ENCODE measurements at places on chromosomes 7 and 10.

- no peak for DNase-seq
These were observed 2.4 kb upstream of the SYCE1 start for GRCh38 chr10:133567609-133568286.

- DNase-seq: no peak
These were observed 2.4 kb upstream of the DENND10 start for GRCh38 chr10:119101366-119102098.

- DNase-seq: no peak
These were observed 9.4 kb upstream of the ANKRD22 start for GRCh38 chr10:88861036-88861435.

GRCh38 chr7:84792231-84792893 is 394.5 kb downstream of the SEMA3D start:
- DNase-seq: no peak

- DNase-seq: no peak
These were observed 205.9 kb downstream of the SKAP2 start for GRCh38 chr7:26658389-26659084.

DNA sequence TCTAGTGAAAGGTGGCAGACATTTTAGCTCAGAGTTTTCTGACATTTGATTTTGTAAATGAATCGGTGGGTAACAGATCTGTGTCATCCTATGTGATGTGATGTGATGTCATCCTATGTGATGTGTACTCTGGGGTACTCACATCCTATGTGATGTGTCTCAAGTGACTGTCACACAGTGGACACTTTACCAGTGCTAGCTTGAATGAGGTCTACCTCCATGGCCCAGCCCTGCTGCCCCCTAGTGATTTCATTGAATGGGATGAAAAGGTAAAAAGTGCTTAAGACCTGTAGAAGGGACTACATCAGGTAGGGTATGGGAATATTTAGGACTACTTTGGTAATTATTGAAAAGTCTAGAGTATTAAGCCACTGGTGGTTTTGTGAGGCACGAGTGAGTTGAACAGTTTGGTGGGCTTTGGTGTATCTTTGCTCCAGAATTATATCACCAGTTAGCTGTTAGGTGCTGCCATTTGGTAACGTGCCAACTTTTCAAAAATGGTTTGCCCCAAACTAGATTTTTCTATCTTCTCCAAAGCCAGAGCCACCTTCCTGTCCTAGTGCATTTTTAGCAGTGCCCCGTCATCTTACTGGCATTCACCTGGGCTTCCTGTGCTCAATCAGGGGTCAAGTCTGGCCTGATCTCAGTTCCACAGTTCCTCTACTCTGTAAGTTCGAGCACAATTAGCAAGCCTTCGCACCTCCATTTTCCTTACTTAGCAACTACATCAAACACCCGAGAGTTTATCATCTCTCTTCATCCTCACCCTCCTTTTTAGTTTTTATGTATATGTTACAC is 9.7 kb downstream of the EIF4H start:
- no peak for DNase-seq

GRCh38 chr10:97325754-97326153 is 6.7 kb downstream of the FRAT1 start:
- DNase-seq: no peak

GRCh38 chr7:92656121-92656520 is 65.9 kb upstream of the FAM133B start:
- no peak for DNase-seq

- peak; percentile 3 for DNase-seq
These were observed 34.3 kb upstream of the PHF14 start for GRCh38 chr7:10939237-10939910.

DNA sequence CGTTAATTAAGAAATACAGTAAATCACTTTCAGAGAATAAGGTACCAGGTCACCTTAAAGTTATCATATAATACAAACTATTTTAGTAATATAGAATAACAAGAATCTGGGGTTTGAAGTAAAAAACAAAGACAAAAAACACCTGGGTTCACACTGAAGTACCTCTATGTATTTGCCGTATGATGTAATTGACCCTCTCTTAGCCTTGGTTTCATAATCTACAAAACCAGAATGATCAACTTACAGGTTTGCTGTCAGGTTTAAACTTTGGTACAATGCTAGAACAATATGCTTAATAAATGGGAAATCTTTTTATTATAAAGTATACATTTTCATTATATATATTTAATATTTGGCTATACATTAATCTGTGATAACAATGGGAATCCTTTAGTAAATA is 58.3 kb downstream of the CDCA7L start:
- DNase-seq: no peak

DNA sequence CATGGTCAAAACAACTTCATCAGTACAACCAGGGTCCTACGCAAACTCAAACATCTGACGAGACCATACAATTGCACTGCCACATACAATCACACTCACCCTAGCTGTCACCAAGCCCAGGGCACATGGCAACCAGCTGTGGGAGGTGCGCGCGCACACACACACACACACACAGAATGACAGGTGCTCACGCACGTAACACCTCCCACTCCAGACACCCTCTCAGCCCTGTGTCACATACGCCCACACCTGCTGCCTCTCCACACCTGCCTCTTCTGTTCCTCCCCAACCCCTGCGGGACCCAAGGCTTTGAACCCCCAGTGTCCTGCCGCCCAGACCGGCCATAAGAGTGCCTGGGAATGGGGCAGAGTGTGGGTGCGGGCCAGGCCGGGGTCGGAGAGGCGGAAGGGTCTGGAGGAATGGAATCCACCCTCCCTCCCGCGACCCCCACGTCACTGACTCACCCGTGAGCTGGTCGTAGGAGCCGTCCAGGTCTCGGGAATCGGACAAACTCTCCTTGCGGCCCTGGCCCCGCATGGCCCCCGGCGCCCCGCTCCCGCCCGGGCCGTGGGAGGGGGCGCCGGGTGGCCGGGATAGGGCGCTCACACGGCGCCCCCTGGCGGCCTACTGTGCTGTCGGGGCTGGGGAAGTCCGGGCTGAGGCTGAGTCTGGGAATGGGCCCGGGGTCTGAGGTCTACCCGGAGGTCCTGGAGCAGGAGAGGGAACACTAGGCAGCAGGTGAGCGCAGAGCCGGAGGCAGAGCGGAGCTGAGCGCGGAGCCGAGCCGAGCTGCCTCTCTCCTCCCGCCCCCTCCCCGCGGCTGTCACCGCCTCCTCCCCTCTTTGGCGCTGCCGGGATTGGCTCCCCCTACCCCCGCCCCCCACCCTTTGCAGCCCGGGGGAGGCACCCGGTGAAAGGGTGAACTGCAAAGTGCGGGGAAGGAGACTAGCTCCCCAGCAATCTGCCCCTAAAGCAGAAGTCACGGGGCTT is at the start of gene KCNIP2:
KCNIP2 (minus strand) TSS at position 769 of the 990 bp plus-strand sequence; CDS start at position 537, 232 bp downstream.
- DNase-seq: peak; percentile 68

DNA sequence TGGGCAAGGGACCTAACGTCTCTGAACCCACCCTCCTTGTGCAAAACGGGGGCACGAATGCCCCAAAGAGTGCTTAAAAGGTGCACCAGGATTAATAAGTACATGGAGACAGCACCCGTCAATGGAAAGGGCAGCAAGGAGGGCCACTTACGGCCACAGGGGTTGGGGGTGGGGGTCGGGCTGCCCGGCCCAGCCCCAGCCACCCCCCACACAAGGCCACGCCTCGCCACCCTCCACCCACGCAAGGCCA is 213.4 kb downstream of the MAD1L1 start:
- DNase-seq: no peak

DNA sequence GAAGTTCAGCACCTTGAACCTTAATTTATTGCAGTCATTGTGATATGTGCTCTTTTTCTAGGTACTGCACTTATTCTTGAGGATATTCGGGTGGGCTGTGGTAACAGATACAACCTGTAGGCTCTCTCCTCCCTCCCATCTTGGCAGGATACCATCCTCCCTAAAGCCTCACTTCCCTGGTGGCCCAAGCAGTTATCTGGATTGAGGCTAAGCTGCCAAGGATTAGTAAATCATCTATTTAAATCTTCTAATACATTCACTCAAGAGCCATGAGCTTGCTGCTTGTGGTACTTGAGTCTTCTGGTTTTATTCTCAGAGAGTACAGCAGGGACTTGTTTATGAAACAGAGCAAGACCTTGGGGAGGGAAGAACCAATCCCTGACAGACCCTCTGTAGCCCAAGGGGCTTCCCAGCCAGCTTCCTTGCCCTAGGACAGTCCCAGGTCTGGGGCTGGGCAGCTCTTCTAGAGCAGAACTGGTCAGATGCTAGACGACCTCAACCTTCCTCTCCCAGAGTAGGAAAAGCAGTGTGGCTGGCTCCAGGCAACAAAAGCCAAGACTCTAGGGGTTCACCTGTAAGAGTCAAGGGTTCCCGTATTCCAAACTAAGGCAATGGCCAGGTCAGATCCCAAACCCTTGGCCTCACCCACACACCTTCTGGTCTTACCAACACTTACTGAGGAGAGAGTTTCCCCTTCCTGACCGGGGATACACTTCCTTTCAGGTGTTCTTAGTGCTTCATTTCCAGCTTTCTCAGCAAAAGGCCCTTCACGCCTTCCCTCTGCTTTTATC is 21.3 kb downstream of the WNT8B start:
- DNase-seq: no peak

GRCh38 chr7:99943641-99944496 is 14.4 kb upstream of the GJC3 start:
- DNase-seq: no peak

DNA sequence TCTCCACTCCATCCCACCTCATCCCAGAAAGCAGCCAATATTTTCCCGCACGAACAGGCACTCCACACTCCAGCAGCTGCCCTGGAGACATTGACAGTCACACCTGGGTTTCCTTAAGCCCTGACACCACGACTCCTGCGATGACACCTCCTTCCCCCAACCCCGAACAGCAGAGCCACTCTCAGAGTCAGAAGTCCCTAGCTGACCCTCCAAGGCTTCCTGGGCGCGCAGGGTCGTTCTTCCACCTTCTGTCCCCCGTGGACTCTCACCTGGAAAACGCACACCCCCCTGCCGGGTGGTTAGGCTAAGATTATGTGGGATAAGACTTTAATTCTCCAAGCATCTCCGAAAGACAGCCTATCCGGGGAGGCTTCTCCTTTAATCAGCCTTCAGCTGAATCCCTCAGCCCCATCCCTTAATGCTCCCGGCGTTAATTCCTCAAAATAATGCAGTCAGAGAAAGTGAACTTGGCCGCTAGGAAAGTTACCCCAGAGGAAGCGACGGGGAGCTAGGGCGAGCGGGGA is 1.1 kb downstream of the DENND11 start:
- peak; percentile 8 for DNase-seq

GRCh38 chr7:17146621-17147020 is 151.8 kb upstream of the AHR start:
- DNase-seq: no peak

GRCh38 chr10:97866524-97867219 is 17.0 kb downstream of the GOLGA7B start:
- DNase-seq: no peak

DNA sequence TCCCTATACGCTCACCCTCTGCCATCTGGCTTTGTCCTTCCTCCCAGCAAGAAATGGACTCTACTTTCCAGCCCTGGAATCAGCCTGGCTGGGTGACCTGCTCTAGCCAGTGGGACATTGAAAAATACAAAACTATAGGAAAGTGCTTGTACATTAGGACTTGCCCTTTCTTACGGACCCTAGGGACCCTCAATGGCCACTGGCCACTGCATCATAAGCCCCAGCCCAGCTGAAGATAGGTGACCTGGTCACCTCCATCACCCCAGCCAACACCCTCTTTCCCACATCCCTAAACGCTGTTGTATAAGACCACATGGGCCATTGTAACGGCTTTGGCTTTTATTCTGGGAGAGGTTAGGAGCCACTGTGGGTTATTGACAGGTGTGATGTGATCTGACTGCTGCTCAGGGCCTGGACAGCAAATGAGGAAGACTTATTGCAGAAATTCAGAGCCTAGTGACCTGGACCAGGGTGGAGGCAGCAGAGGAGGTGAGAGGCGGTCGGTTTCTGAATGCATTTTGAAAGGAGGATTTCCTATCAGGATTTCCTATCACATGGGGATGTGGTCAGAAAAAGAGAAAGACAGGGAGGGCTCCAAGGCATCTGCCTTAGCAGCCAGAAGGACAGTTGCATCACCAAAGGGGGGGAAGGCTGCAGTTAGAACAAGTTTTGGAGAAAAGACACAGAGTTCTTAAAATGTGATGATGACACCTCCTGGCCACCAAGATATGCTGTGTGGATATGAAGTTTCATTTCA is 2.2 kb upstream of the LMBR1 start:
- no peak for DNase-seq

DNA sequence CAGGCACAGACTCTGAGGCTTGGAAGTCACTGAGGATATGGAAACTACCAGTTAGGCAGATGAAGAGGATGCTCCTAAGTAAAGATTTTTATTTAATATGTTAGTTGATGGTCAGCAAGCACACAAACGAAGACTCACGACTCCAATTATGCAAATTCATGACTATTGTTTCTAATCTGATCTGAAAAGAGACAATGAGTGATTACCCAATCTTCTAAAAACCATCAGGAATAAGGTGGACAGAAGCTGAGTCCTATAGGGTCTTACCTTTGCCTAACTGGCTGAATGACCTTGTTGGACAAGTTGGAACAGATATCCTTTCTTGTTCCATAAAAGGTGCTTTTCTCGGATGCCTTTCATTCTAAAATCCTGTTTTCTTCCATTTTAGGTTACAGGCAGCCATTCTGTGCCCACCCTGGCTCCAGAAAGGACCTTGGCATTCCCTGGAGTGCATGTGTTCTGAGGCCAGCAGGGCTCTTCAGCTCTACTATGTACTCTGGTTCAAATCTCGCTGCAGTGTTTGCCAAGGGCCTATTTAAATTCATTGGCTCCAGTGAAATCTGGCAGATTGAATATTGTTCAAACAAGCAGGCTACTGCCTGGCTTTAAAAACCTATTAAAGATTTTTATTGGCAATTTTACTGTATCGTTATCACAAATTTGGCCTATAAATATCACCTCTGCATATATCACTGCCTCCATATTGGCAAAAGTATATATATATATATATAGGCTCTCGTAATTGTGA is 77.5 kb downstream of the SLC25A13 start:
- DNase-seq: no peak

Data from T-cell (primary cell).